GM12878 (cell line): ENCODE measurements at places on chromosomes 1 and 21.

- no peak for DNase-seq
These were observed 35.3 kb downstream of the ELF3 start for GRCh38 chr1:202045705-202046104.

- no peak for DNase-seq
These were observed 723 bp upstream of the GNAI3 start for GRCh38 chr1:109547463-109548320.

- no peak for DNase-seq
These were observed 20.7 kb upstream of the LGALS8 start for GRCh38 chr1:236502972-236503639.

- no peak for DNase-seq
These were observed 1.4 kb downstream of the PINK1 start for GRCh38 chr1:20634594-20635084.

DNA sequence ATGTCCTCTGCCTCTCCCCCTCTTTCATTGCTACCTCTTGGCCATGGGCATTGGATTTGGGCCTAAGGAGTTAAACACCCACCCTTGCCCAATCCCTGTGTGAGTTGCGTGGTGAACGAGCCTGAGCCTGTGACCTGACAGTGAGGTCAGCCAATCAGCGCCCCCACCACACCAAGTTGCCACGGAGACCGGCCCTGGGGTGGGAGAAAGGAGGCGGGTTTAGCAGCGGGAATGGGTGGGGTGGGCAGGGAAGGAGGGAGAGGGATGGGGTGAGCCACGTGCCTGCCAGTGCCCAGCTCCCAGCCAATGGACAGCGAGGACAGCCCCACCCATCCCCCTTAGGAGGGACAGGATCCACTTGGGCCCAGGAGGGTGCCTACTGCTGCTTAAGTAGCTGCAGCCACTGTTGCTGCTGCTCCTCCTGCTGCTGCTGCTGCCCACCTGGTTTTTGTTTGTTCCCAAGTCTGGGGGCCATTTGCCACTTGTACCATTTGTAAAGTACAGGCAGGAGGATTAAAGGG, 9.5 kb downstream of the ZBTB7B start:
- no peak for DNase-seq

DNA sequence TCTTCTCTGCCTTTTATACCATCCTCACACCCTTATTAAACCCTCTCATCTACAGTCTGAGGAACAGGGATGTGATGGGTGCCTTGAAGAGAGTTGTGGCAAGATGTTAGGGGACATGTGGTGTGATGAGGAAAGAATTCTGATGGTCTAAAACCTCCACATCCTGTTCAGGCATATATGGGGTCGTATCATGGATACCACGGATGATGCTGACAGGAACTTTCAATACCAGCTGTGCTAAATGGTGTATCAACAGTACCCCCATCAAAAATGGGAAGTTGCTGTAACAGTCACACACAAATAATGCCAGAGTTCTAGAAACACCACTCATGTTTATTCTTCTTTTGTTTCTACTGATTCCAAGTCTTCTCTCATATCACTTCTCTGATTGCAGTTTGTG, 12.9 kb downstream of the OR2T6 start:
- DNase-seq: no peak

DNA sequence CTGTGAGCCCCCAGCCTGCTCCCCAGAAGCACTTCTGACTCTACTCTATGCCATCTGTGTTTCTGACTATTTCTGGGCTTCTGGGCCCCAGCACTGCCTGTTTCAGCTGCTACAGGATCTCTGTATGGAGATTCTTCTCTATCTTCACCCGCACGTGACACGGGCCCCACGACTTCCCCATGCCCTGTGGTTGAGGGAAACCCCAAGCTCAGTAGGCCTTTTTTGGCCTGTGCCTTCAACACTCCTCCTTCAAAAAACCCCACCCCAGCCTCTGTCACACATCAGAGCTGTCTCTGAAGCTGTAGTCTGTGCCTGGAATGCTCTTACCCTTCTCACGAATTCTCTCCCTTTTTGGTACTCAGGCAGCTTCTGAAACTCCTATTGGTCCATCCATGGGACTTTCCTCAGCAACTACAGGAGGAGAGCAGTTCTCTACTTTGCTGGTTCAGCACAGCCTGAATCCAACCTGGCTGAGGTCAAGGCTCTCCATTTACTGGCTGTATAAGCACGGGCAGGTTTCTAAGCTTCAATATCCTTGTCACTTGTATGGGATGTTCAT, 2.0 kb upstream of the NID1 start:
- DNase-seq: peak; percentile 85

GRCh38 chr1:226772446-226773139, 33.5 kb upstream of the ITPKB start:
- peak; percentile 51 for DNase-seq

GRCh38 chr1:165317612-165318011, 38.9 kb downstream of the LMX1A start:
- no peak for DNase-seq

GRCh38 chr1:233183226-233184020, 112.1 kb downstream of the PCNX2 start:
- no peak for DNase-seq

- DNase-seq: no peak
These were observed 8.0 kb upstream of the EYA3 start for GRCh38 chr1:28096210-28097099.

DNA sequence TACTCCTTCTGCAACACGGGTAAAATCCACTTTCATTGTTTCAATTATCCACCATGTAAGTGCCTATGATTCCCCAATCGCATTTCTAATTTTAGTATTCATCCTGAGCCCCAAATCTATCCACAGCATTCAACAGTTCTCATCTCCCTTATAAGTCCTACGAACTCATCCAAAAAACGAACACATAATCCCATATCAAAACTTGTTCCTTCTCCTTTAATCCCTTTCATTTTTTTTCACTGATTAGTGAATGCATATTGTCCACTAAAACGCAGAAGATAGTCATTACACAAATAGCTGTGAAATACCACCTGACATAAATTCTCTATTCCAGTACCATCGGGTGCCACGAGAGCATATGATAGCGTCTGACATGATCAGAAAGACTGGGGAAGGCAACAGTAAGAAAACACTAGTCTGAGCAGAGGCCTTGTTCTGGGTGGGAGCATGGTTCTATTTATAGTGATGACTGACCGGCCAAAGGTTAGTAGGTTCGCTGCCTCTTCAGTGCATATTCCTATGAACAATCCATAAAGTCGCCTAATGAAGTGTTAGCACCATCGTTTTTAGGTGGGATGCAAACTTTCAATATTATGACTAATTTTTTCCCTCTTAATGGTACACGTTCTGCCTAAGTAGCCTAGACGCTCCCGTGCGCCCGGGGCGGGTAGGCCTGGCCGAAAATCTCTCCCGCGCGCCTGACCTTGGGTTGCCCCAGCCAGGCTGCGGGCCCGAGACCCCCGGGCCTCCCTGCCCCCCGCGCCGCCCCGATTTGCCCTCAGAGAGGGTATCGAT, 648 bp downstream of the ATP5PF start:
- DNase-seq: no peak

GRCh38 chr1:15058261-15058660, 95.3 kb upstream of the TMEM51 start:
- no peak for DNase-seq

GRCh38 chr1:205612556-205612955, 19.3 kb downstream of the ELK4 start:
- DNase-seq: no peak

GRCh38 chr1:83766241-83766691, 232.7 kb downstream of the TTLL7 start:
- DNase-seq: no peak

DNA sequence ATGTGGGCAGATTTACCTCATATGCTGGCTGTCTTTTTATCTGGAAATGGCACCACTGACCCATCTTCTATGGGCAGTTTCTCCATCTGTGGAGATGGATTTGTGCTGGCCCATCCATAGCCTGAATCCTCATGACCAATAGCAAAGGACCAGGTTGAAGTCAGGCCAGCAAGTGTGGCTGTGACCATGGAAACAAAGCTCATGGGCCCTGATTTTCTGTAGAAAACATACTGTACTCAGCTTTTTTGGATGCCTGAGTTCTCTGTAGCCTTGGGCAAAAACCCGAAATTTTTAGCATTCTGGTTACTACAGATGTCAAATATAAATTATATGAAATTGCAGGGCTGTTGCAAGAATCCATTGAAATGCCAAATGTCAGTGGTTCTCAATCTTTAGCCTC, 155.0 kb downstream of the PLXNA2 start:
- DNase-seq: no peak

DNA sequence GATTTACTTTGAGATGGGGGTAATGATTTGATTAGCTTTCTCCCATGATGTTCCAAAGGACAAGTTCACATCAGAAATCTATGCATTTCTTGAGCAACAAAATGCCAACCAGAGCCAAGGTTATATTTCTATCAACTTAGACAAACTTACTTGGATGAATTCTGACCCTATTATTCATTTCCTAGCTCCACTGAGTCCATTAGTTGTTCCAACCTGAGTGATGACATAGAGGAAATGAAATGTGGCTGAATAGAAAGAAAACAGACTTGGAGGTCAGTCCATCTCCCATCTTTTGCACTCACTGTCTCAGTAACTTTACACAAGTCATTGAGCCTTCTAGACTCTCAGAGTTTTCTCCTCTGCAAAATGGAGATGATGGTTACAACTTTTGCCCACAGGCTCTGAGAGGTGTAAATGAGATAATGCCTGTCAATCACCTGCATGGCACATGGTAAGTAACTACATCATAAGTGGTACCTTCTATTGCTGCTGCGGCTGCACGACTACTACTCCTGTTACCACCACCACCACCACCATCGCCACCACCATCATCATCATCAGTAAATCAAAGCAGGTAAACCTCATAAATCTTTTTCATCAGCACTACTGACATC, 98.2 kb downstream of the PTPN14 start:
- no peak for DNase-seq

GRCh38 chr1:151062741-151063371, 2.7 kb downstream of the MLLT11 start:
- DNase-seq: no peak

DNA sequence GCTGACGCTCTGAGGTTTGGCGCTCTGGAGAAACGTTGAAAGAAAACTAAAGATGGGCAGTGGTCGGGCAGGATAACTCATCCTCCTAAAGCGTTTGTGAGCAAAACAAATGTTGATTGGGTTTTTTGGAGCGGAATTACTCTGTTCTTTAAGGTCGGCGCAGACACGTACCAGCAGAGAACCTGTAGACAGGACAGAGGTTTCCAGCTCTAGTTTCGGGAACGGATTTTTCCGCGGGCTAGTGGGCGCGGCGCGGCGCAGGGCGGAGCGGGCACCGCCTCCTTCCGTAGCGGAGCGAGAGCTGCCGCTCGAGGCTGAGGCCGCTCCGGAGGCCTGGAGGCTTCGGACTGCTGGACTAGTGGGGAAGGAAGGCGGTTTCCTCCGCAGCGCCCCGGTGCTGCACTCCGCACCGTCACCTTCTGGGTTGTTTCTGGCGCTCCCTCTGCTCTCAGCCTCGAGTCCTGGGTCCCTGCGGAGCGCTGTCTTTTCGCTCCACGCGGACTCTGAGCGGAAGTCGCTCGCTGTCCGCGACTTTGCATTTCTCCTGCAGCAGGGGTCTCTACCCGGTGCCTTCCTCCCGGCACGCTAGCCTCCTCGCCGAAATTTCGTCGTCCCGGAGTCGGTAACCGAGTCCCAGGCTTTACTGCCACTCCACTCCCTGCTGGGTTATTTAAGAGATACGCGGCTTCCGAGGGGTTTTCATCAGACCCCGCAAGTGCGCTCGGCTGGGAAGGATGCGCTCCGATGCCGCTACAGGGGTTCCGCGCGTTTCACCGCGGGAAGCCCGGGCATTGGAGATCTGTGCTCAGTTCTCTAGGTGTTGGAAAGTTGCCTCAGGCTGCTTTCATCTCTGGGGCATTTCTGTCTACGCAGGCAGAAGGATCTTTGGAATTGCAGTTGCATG, 7.0 kb downstream of the FOXD2 start:
- no peak for DNase-seq

GRCh38 chr1:38308780-38309179, 262.2 kb upstream of the POU3F1 start:
- no peak for DNase-seq

GRCh38 chr1:107277022-107277421, 136.2 kb downstream of the NTNG1 start:
- DNase-seq: no peak

- DNase-seq: peak; percentile 97
These were observed 72.8 kb downstream of the CD2 start for GRCh38 chr1:116826818-116827606.

- DNase-seq: no peak
These were observed 28.4 kb upstream of the LIN9 start for GRCh38 chr1:226337276-226337875.

- DNase-seq: no peak
These were observed 26.9 kb downstream of the INAVA start for GRCh38 chr1:200921571-200922110.

GRCh38 chr1:51193564-51193963, 42.5 kb upstream of the RNF11 start:
- DNase-seq: no peak

- no peak for DNase-seq
These were observed 16.8 kb downstream of the IFFO2 start for GRCh38 chr1:18939398-18940302.

GRCh38 chr1:37240897-37241296, 206.6 kb upstream of the GRIK3 start:
- no peak for DNase-seq

- DNase-seq: no peak
These were observed 57.2 kb upstream of the CNIH3 start for GRCh38 chr1:224558904-224559303.

GRCh38 chr1:59601041-59601441, 213.7 kb upstream of the HOOK1 start:
- no peak for DNase-seq

DNA sequence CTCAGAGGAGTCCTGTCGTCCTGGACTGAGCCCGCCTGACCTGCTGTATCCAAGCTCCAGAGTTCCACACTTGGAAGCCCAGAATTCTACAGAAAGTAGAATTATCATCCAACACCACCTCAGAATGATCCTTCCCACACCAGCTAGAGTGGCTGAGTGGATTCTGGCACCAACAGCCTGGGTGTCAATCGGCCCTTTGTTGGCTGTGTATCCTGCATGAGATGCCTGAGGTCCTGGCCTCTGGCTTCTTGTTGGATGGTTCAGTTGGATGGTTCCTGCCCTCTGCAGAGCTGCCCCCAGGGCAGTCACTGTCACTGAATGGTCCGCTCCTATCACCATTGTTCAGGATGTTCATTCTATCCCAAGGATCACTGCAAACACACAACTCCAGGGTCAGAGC, 49.8 kb downstream of the PGBD5 start:
- no peak for DNase-seq

DNA sequence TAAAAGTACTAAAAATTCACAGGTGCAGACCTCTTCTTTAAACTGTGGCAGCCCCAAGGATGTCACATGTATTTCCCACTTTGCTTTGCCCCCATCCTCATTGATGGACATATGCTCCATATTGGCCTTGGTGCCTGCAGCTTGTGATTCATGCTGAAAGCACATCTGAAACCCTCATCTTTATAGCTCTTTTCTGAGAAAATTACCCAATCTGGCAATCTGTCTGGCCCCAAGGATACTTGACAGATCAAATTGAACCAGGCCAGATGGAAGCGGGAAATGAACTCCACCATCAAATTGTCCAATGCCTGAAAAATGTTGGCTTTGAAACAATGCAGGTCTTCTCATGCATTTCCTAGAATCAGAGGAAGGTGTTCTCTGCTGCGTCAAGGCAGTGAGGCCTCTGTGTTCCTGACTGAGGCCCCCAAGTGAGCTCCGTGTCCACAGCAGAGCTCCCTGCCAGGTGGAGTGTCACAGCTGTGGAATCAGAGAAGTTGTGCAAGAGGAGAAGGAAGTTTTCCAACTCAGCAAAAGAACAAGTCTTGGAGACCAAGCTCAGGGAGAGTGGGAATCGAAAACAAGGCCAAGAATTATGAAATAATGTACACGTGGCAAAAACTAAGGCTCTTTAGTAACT, 323.7 kb downstream of the PLPP3 start:
- no peak for DNase-seq

- no peak for DNase-seq
These were observed 18.1 kb downstream of the SLC37A1 start for GRCh38 chr21:42531771-42532170.
